Chondrocyte (in vitro differentiated cells): ENCODE measurements at places on chromosomes 5 and 9. TPM values are rescaled to one million over a fixed set of nuclear protein-coding genes. Genes with fewer than 3 reads are reported as not detected.

The SNCAIP gene
- 1.2 to 2.6 TPM (median 1.6 TPM) in 3 replicates for total RNA-seq

The CTXN3 gene
- total RNA-seq = not detected in 3 replicates

- no peaks in the 10 kb centered on the region for H3K27me3 ChIP-seq
- no peaks in the 10 kb centered on the region for H3K4me1 ChIP-seq
- no peaks in the 10 kb centered on the region for H3K36me3 ChIP-seq
- no peak for DNase-seq
- no peak overlapping the region for H3K27ac ChIP-seq
These were observed 265.8 kb downstream of the TENT4A start for GRCh38 chr5:6979061-6979460.

- peaks cover 47% of the 10 kb centered on the region for H3K4me1 ChIP-seq
- no peaks in the 10 kb centered on the region for H3K36me3 ChIP-seq
- H3K27me3 ChIP-seq = no peaks in the 10 kb centered on the region
- no peak overlapping the region for H3K4me3 ChIP-seq
- H3K27ac ChIP-seq = no peak overlapping the region
- no peak for DNase-seq
These were observed 624.6 kb downstream of the BNC2 start for GRCh38 chr9:16245756-16246440.

DNA sequence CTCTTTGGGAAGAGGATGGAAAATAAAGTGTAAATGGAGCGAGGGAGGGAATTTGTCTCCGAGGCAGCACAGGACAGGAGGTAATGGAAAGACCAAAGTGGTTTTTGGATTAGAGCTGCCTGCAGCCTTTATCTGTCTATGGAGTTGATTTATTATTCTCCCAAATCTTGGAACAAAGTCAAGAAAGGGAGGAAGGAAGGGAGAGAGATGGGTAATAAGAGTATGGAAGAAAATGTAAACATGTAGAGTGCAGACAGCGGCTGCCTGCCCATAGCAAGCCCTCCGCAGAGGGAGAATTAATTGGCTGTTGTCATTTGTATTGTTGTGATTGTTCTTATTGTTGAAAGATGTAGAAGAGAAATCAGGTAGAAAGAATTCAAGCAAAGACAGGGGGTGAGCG lies 15.7 kb downstream of the KCNIP1 start:
- H3K27me3 ChIP-seq = no peaks in the 10 kb centered on the region
- peaks cover 27% of the 10 kb centered on the region for H3K4me1 ChIP-seq
- H3K36me3 ChIP-seq = no peaks in the 10 kb centered on the region
- no peak overlapping the region for H3K4me3 ChIP-seq
- H3K27ac ChIP-seq = peak overlapping the region; percentile 70

The GGTA1 gene
- 0.46 to 3.2 TPM (median 2.5 TPM) in 3 replicates for total RNA-seq

GRCh38 chr5:84265739-84266550 lies 118.7 kb downstream of the EDIL3 start:
- H3K4me3 ChIP-seq = no peak overlapping the region
- H3K27me3 ChIP-seq = no peaks in the 10 kb centered on the region
- H3K36me3 ChIP-seq = peaks cover 2% of the 10 kb centered on the region
- H3K27ac ChIP-seq = peak overlapping the region; percentile 17

The ARL10 gene
- total RNA-seq = 24.5 to 37.8 TPM (median 33.7 TPM) in 3 replicates

The ADRA1B gene
- total RNA-seq = 0.72 to 2.9 TPM (median 1.1 TPM) in 3 replicates

The IL5 gene
- not detected in 3 replicates for total RNA-seq

DNA sequence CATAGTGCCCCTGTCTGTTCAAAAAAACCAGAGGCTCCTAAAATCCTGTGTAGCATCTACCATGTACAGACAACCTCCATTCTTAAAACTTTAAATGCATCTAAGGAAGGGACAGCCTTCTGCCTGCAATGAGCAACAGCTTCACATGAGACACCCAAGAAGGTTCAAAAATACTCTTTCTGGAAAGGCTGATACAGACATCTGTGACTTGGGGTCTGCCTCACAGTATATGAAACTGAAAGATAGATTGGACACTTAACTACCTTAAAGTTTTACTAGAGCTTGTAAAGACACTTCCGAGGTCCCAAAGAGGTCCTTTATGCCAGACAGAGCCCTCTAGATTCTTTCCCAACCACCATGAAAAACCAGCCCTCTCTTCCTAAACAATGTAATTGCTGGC lies 28.2 kb upstream of the CATSPER3 start:
- no peak overlapping the region for H3K4me3 ChIP-seq
- H3K36me3 ChIP-seq = peaks cover 6% of the 10 kb centered on the region
- no peak overlapping the region for H3K27ac ChIP-seq
- no peaks in the 10 kb centered on the region for H3K27me3 ChIP-seq

The LHX2 gene
- total RNA-seq = 0.20 TPM in 1 of 3 replicates, not detected in the others

GRCh38 chr5:65815161-65815560 lies 93.2 kb downstream of the NLN start:
- H3K4me3 ChIP-seq = no peak overlapping the region
- peaks cover 38% of the 10 kb centered on the region for H3K36me3 ChIP-seq
- peaks cover 13% of the 10 kb centered on the region for H3K4me1 ChIP-seq
- no peaks in the 10 kb centered on the region for H3K27me3 ChIP-seq
- no peak overlapping the region for H3K27ac ChIP-seq
- no peak for DNase-seq

- no peak overlapping the region for H3K27ac ChIP-seq
- no peak for DNase-seq
- H3K4me1 ChIP-seq = peaks cover 16% of the 10 kb centered on the region
- no peaks in the 10 kb centered on the region for H3K36me3 ChIP-seq
- no peak overlapping the region for H3K4me3 ChIP-seq
- no peaks in the 10 kb centered on the region for H3K27me3 ChIP-seq
These were observed 334.6 kb upstream of the MPDZ start for GRCh38 chr9:13614060-13614459.

The CHMP5 gene
- total RNA-seq = 52.7 to 61.2 TPM (median 58.4 TPM) in 3 replicates

The PCDHB2 gene
- 60.5 to 90.1 TPM (median 64.5 TPM) in 3 replicates for total RNA-seq

DNA sequence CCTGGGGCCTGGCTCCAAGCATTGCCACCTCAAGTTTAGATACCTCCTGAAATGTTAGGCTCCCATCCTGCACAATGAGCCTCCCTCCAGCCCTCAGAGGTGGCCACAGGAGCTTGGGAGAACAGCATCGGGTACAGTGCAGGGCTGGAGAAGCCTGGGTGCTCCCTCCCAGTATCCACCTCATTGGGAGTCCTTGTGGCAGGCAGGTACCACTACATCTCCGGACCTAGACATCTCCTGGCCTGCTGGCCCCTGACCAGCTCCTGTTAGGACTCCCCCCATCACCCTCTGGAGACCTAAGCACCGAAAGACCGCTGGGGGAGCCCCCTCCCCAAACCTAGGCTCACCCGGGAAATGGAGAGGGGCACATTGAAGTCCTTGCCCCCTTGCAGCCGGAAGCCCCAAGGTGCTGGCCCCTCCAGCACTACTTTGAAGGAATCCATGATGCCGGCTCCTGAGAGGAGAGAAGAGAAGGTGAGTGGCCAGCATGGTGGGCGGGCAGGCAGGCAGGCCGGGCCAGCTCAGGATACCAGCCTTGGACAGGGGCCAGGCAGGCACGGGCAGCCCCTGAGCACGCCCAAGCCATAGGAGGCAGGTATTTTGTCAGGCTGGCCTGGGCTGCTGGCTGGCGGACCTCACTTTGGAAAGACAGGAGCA lies 1.2 kb downstream of the PDLIM7 start:
- H3K36me3 ChIP-seq = peaks cover 12% of the 10 kb centered on the region
- DNase-seq = no peak
- peaks cover 73% of the 10 kb centered on the region for H3K4me1 ChIP-seq
- H3K27me3 ChIP-seq = no peaks in the 10 kb centered on the region

The CDC20B gene
- total RNA-seq = not detected in 3 replicates

DNA sequence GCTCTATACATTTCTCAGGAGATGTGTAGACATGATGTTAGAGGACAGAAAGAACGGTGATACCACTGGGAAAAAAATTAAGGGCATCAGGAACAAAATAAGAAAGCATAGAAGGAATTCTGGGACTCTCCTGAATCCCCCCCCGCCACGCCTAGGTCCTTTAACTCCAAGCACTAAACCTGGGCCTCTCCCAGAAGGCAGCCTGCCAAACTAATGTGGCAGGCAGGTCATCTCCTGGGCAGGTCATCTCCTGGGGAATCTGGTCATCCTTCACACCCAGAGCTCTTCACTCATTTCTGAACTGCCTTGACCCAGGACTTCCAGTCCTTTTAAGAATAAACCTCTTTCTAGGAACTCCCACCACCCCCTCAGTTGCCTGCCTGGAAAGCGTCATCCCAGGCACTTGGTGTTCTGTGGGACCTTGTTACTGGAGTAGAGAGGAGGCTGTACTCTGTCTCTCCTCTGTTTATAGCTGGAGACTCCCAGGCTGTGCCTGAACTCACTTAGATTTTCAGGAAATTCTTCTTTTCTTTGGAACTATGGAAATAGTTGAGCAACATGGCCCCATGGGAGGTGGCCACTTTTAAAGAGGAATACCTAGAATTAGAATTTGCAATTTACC lies 24.1 kb downstream of the PSAT1 start:
- no peak overlapping the region for H3K4me3 ChIP-seq
- H3K4me1 ChIP-seq = peaks cover 33% of the 10 kb centered on the region
- no peak for DNase-seq
- peaks cover 57% of the 10 kb centered on the region for H3K36me3 ChIP-seq

The GPR150 gene
- total RNA-seq = 0.33 to 0.42 TPM in 2 of 3 replicates, not detected in the other

DNA sequence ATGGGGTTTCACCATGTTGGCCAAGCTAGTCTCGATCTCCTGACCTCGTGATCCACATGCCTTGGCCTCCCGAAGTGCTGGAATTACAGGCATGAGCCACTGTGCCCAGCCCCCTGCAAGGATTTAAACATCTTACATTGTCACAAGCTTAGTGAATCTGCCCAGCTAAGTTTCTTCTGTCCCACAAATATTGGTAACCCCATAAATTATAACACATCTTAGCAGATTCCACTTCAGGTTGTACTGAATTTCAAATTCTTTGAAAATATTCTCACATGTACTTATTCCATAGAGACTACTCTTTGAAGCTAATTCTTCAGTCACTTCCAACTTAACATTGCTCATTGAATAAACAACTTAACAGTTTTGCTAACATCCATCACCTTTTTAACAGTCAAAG lies 13.4 kb upstream of the AFF4 start:
- peaks cover 4% of the 10 kb centered on the region for H3K36me3 ChIP-seq
- no peak overlapping the region for H3K27ac ChIP-seq
- no peak for DNase-seq

The ADCY2 gene
- 0.36 to 0.95 TPM in 2 of 3 replicates, not detected in the other for total RNA-seq

The CDX1 gene
- total RNA-seq = 0.44 to 0.57 TPM in 2 of 3 replicates, not detected in the other
